ENCODE measurements at places on chromosomes 4 and X.

DNA sequence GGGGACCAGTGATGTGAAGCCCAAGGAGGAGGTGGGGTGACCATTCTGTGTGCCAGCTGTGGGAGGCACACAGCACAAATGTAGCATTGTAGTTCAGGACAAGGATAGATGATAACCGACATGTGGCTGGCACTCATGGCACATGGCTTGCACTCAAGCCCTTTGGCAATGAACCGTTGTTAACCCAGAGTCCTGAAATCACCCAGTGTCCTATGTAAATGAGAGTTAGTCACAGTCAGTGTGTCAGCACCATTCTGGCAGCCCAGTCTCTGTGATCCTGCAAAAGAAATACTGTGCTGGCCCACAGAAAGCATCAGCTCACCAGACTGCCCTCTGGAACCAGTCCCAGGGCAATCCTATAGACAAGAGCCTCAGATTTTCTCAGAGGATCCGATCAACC is 339.3 kb downstream of the MID1IP1 start:
- DNase-seq: no peak

- no peak for DNase-seq
These were observed 84.6 kb upstream of the PPP2R3B start for GRCh38 chrX:471281-471680.

- no peak for DNase-seq
These were observed 691 bp downstream of the MAGED1 start for GRCh38 chrX:51893931-51894696.

DNA sequence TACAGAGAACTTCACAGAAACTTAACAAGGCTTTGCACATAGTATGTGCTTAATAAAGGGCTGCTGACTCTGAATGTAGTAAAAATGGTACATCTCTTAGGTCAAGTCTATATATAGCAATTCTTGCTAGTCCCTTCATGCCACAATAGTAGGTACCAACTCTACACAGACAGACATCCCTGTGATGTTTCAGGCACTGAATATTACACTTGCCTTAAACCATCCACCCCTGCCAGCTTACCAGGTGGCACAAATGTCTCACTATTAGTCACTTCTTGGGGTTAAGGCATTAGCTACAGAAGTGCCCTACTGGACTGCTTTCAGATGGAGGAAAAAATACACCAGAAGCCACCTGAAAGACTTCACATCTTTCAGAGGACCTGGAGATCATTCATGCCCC is 86.3 kb upstream of the CITED1 start:
- no peak for DNase-seq

Data from caudate nucleus (tissue), 63 donors.